ENCODE measurements at places on chromosomes 5 and 9.
A peak's percentile ranks its signal among the peaks of the same experiment; 100 is the strongest.

DNA sequence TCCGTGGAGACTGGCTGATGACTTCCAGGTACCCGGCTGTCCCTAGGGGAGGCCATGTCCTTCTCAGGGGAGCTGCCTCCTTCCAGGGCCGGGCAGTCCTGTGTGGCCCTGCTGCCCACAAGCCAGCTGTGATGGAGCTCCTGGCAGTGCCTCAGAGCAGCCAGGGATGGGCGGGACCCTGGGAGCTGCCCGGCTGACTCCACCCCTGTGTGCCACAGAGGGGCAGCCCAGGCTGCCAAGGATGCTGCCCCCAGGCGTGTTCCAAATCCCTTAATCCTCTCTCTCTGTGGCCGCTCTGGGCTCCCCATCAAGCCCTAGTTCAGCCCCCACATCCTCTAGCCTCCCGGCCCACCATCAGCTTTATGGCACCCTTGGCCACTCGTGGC lies 7.0 kb upstream of the SCGB3A1 start:
- no peak for DNase-seq

DNA sequence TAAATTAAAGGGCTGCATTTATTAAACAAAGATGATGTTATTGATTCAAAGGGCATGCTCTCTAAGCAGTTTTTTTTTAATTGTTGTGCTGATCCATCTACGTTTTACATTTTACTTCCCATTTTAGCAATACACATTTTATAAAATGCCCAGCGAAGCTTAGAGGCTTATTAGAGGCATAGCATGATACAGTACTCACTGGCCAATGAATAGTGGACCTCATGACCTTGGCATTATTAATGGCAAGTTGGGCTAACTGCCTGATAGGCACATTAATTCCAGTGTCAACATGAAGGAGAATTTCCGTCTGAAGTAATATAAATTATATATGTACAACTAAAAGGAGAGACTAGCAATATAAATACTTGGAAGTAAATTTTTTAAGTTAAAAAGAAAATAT lies 837.2 kb downstream of the EFNA5 start:
- no peak for DNase-seq

DNA sequence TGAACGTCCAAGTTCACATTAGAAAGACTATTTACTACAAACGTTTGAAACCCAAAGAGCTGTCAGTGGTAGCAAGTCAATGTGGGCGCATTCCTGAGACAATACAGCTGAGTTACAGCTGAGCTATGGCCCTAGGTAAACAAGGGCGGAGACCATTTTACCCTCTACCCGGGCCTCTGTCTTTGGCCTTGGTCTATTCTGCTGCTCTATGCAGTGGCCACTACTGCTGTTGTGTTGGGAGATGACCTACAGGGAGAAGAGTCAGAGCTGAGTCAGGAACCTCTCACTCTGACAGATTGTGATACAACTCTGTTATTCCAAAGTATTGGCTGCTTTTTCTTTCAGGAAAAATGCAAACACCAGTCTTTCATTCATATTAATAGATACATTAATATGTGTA lies 700.6 kb downstream of the SEMA5A start:
- peak; percentile 19 for DNase-seq

DNA sequence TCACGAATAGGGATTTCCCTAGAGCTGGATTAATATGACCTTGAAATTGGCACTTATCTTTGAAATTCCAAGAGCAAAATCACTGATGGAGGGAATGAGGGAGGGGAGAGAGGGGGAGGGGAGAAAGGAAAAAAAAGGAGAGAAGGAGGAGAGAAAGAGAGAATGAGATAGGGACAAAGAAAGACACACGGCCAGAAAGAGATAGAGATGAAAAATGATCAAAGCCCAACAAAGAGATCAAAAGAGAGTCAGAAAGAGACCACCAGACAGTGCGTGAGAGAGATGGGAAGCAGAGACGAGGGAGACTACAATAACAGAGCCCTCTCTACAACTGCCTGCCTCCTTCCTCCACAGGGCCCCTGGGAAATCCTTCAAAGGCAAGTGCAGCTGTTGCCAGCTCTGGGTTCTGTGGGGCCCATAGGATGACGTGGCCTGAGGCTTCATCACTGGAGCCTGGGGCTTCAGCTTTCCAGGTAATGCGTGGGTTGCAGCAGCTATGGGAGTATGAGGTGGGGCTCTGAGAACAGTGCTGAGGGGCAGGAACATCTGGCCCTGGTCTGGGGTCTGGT lies 58.3 kb upstream of the SHB start:
- DNase-seq: no peak

Data from mammary epithelial cell (primary cell).